ENCODE measurements at places on chromosomes 5 and 9.

GRCh38 chr9:97980479-97980803 is 2.7 kb upstream of the ANP32B start:
- no peak for DNase-seq

- no peak for DNase-seq
These were observed 50.9 kb upstream of the RXRA start for GRCh38 chr9:134275375-134275774.

DNA sequence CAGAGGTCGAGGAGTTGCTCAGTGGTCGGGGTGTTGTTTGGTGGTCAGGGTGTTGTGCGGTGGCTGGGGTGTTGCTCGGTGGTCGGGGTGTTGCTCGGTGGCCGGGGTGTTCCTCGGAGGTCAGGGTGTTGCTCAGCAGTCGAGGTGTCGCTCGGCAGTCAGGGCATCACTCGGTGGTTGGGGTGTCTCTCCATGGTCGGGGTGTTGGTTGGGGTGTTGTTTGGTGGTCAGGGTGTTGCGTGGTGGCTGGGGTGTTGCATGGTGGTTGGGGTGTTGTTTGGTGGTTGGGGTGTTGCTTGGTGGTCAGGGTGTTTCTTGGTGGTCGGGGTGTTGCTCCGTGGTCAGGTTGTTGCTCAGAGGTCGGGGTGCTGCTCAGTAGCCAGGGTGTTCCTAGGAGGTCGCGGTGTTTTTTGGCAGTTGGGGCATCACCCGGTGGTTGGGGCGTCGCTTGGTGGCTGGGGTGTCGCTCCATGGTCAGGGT is 11.0 kb upstream of the GPSM1 start:
- DNase-seq, result no peak

GRCh38 chr5:135141303-135142268 is 107.6 kb upstream of the PITX1 start:
- DNase-seq, result no peak

DNA sequence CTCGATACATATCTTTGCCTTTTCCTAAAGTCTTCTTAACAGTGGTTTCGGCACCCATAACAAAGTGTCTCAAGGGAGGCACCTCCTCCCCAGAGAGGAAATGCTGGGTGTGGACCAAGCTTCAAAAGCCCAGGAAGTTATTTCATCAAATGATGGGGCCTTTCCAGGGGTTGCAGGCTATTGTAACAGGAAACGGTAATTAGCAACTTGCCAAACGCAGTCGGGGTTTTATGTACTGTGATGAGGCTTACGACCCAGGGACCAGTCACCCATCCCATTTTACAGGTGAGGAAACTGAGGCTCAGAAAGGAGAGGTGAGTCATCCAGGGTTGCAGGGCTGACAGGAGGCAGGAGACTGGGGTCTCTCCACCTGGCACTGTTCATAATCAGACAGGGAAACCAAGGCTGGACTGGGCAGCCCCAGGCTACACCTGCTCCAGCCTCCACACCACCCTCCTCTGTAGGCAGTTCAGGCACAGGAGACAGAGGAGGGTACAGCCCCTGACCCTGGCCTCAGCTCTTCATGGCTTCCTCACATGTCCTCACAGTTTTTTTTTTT is 30.0 kb upstream of the SUSD3 start:
- DNase-seq, result peak; percentile 23

DNA sequence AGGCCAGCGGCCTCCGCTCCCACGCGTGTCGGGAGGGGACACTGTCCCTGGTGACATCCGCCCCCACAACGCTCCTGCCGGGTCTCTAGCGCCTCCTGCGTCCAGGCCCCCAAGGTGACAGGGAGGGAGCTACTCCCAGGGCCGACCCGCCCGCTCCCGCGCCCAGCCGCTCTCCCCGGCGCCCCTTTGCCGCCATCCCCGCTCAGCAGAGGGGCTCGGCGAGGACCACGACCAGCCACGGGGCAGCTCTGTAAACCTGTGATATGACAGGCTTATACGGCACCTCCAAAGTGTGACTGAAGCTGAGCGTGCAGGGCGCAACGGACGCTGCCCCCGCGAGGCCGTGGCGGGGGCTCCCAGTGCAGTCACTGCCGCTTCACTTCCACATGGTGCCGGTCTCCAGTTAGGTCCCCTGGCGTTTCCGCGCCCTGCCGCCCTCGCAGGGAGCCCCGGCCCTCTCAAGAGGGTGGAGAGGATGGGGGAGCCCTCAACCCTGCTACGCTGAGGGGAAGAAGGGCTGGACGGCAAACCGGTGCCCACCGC is 978 bp upstream of the ADCY2 start:
- no peak for DNase-seq

DNA sequence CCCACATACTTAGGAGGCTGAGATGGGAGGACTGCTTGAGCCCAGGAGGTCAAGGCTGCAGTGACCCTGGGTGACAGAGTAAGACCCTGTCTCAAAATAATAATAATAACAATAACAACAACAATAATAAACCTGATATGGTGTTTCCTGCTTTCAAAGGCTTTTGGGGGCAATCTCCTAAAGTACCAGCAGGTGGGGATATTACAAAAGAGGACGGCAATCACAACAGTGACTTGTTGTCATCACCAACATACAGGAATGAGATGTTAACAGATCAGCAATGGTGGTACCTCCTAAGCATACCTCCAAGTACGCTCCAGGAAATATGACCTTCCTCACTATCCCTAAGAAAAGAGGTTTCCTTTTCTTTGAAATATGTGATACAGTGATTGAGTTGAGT is 91.1 kb upstream of the RNF180 start:
- DNase-seq, result peak; percentile 33

GRCh38 chr9:96391021-96391765 is 7.7 kb upstream of the SLC35D2 start:
- no peak for DNase-seq

DNA sequence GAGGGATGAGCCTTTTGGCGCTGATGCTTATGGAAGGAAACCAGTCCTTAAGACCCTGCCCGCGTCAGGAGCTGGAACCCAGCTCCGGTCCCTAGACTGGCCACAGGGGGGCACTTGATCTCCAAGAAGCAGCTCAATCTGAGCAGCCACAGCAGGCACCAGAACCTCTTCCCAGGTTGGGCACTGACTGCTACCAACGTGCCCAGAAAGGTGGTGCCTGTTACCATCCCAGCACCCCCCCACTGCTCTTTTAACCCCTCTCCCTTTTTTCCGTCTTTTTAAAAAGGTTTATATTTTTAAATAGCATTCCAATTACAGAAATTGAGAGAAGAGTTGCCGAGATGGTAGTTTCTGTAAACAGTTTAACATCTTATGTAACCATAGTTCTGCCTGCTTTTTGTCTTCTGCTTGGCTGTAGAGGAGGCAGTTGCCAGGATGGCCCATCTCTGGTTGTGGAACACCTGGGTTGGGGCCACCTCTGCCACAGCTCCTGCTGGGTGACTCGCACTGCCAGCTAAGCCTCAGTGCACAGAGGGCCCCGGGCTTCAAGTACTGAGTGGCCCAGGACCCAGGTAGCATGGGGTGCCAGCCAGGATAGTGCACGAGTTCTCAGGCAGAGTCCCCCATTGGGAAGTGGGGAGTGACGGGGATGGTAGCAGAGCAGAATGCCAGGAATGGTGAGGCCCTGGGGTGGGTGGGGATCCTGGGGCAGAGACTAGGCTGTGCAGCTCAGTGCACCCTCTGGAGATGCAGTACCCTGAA is 62.8 kb downstream of the PFDN1 start:
- DNase-seq, result peak; percentile 70

- DNase-seq, result no peak
These were observed 68.5 kb downstream of the OTULIN start for GRCh38 chr5:14732991-14733390.

- no peak for DNase-seq
These were observed 674 bp upstream of the TNFSF15 start for GRCh38 chr9:114806526-114806900.

GRCh38 chr5:10518347-10518746 is 45.5 kb upstream of the ANKRD33B start:
- no peak for DNase-seq

DNA sequence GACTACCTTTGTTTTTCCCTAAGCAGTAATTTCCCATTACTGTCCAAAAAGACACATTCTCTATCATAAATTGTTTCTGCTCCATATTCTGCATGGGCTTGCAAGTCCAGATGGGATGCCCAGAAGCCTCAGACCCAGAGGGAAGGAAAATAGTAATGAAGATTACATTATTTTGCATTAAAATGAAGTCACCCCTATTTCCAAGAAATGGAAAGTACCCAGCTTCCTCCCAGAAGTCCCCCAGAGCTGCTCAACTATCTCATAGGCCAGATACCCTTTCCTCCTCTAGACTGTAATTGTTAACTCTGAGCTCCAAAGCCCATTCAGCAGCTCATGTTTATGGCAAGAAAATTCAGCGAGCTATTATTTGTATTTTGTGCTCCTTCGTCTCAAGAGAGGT is 159.5 kb downstream of the GLIS3 start:
- DNase-seq, result no peak

DNA sequence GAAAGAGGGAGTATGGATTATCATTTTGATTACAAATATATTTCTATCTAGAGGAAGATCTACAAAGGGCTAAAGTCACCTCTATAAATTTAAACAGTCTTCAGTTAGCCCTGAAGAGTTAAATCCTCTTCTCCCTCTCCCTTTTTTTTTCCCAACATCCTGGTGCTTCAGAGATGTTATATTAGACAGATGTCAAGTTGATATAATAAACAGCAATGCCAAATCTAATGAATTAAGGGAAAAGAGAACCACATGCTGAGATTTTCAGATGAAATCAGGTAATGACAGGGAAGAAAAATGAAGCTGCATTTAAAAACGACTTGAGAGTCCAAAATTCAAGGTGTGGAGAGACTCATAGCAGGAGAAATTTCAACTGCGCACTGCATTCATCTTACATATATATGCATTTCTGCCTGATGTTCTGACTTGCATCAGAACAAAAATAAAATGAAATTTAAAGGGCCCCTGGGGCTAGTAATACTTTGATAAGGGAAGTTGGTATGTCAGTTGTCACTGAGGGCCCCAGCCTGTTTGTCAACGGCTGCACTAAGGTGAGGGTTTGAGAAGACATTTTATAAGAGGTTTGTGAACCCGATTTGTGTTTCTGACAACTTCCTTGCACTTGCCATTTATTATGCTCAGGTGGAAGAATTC is 338.9 kb upstream of the PANK3 start:
- DNase-seq, result no peak

GRCh38 chr5:91361055-91361701 is 21.9 kb downstream of the ARRDC3 start:
- peak; percentile 82 for DNase-seq

DNA sequence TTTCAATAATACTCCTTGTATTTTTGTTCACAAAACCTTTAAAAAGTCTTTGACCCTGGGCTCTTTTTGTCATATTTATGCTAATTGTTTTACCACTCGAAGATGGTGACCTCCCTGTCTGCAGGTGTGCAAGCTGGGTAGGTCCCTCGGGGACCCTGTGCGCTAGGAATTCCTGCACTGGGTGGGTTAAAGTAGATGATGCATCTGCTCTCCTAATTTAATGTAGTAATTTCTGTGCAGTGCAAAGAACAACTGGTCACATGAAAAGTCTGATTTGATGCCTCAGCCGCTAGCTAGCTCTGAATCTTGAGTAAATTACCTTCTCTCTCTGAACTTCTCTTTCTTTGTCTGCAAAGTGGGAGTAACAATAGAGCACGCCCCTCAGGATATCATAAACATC is 139.1 kb upstream of the OTULINL start:
- no peak for DNase-seq

GRCh38 chr5:94473936-94474335 is 144.5 kb downstream of the KIAA0825 start:
- DNase-seq, result no peak

- DNase-seq, result peak; percentile 60
These were observed 214.1 kb downstream of the SMARCA2 start for GRCh38 chr9:2229109-2229721.

- no peak for DNase-seq
These were observed 34.4 kb downstream of the FAM240B start for GRCh38 chr9:38685535-38685934.

DNA sequence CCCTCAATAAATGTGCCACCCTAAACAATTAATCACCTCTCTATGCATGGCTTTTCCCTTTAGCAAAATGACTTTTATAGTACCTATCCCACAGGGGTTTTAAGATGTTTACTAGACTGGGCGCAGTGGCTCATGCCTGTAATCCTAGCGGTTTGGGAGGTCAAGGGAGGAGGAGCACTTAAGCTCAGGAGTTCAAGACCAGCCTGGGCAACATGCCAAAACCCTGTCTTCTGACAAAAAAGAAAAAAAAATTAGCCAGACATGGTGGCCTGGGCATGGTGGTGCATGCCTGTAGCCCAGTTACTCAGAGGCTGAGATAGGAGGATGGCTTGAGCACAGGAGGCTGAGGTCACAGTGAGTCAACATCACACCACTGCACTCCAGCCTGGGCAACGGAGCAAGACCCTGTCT is 13.5 kb downstream of the SH3TC2 start:
- peak; percentile 25 for DNase-seq

DNA sequence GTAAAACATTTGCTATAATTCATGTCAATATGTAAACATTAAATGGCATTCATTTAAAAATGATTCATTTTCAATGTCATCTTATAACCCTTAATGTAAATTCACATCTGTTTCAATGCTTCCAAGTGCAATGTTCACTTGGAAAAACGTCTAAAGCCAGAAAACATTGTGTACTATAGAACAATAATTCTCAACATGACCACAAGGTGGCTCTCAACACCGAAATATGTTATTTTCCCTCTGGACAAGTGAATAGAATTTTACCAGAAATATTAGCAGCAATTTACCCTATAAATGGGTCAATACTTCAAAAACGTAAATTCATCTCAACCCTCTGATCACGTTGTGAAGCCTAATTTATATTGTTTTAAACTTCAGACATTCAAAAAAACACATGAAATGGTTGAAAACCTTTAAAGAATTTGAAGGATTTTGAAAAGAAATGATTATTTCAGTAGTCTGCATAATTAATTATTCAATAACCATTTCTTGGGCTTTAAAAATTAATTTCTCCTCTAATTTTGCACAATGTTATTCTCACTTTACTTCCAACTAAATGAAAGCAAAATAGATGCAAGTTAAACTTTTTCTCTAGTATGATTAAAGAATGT is 11.0 kb downstream of the CDH10 start:
- DNase-seq, result peak; percentile 43

- DNase-seq, result no peak
These were observed 1.1 kb upstream of the PFDN1 start for GRCh38 chr5:140303966-140304365.

GRCh38 chr9:84297162-84297821 is 43.3 kb downstream of the SLC28A3 start:
- no peak for DNase-seq

DNA sequence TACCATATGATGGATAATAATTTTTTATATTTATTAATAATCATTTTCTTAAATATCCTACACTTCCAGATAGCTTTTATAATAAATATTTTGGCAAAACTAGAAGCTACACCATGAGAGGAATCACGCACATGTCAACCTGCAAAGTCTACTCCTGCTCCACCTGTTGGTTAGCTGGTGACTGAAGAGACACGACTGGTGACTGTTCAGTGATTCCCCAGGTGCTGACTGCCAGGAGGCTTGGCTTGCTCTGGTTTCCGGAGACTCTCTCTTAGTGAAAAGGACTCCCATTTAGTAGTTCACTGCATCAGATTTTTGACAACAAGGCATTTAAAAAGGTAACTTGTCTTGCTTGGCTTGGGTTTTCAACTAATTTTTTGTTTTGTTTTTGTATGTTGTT is 20.9 kb downstream of the GZMA start:
- no peak for DNase-seq

Data from KBM-7 (cell line).